ENCODE measurements at places on chromosomes 5 and 9.

GRCh38 chr5:150342583-150342982 lies 14.9 kb upstream of the TCOF1 start:
- DNase-seq = no peak

- no peak for DNase-seq
Measured at GRCh38 chr9:77765781-77766259, 117.7 kb upstream of the GNA14 start.

DNA sequence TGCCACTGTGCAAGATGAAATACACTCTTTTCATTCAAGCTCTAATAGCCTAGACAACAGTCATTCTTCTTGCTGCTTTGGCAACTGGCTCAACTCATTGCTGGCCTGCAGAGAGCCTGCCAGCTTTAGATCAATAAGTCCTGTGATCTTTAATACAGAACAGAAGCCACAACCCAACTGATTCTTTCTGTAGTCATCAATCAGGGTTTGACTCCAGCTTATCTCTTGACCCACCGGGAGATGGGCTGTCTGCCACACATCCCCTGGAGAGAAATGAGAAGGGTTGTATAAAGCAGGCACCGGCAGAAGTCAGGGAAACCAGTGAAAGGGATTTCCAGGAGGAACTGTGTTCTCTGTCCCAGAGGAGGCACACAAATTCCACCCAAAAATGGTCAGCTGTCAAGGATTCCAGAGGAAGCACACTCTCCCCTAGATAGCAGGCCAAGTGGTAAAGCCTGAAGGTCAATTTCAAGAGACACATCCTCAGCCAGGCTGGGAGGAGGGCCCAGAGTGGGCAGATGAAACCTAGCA lies 24.5 kb downstream of the LHFPL2 start:
- DNase-seq = no peak

- DNase-seq = no peak
Measured at GRCh38 chr9:128271112-128271511, 4.7 kb downstream of the GOLGA2 start.

DNA sequence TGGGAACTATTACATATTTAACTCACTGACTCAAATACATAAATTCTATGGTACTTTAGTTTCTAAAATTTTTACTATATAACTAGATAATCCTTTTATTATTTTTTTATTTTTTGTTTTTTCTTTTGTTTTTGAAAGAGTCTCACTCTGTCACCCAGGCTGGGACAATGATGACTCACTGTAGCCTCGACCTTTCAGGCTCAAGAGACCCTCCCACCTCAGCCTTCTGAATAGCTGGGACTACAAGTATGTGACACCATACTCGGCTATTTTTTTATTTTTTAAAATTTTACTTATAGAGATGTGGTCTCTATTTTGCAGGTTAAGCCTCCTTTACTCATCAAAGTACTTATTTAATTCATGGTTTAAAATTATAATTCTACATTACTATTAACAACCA lies 92.2 kb upstream of the SLCO4C1 start:
- DNase-seq = no peak

DNA sequence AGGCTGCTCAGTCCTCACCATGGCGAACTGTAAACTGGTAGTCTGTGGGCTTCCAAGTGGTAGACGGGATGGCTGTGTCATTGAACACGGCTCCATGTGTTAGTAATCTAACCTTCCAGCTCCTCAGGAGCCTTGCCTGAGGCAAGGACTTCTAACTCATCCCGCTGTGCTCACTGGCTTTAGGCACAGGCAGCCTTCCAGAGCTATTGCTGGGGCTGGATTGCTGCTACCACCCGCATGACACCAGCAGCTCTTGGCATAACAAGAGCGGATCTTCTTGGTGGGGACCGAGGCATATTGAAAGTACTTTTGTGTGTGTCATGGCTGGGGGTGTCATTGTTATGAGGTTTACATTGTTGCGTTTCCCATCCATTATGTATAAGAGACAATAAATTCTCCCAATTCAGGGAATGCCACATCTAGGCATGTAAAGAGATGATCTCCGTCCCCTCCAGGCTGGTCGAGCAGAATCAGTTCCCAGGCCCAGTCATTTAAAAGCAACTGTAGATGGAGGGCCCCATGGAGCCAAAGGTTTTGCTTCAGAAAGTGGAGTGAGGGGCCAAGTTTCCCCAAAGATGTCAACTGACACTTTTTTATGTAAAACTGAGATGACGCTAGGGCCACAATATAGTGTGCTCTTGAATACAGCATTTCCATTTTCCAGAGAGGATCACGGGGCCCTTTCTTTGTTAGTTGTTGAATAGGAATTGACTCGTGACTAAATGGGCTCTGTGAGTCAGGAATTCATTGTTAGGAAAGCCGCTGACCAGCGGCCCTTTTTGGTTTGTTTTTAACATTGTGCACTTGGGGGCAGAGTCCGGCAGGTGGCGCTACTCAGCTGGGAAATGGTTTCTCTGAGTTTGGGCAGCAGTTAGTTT lies 759.5 kb downstream of the TAF11L14 start:
- DNase-seq = no peak

- no peak for DNase-seq
Measured at GRCh38 chr5:147552897-147553296, 43.0 kb upstream of the DPYSL3 start.

DNA sequence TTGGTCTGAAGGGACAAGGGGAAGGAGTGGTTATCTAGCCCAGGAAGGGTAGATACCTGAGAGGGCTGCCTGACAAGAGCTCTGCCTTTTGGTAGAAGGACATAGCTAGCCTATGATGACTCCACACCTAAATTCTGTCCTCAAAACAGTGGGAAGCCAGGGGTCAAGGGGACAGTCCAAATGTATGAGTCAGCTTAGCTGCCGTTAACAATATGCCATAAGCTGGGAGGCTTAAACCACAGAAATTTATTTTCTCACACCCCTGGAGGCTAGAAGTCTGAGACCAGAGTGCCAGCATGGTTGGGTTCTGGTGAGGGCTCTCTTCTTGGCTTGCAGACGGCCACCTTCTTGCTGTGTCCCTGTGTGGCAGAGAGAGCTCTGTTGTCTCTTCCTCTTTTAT lies 306.4 kb downstream of the NTRK2 start:
- DNase-seq = no peak

- DNase-seq = no peak
Measured at GRCh38 chr5:142491679-142492078, 166.9 kb upstream of the SPRY4 start.

DNA sequence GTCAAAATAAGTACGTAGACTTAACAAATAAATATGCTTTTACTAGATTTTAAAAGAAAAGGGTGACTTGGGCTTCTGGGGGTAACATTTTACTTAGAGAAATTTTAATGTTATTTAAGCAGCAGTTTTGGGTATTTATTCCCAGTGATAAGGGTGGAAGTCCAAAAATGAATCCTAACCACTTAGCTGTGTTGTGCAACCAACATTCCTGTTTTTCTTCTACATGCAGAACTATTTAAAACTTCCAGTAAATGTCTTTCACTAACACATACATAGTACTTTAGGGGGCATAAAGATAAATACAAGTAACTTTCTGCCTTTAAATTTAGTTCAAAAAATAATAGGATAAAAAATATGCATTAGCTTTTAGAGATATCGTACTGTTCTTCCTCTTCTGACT lies 436.7 kb downstream of the CTNND2 start:
- no peak for DNase-seq

- DNase-seq = no peak
Measured at GRCh38 chr9:129402371-129402739, 218.5 kb downstream of the C9orf50 start.

DNA sequence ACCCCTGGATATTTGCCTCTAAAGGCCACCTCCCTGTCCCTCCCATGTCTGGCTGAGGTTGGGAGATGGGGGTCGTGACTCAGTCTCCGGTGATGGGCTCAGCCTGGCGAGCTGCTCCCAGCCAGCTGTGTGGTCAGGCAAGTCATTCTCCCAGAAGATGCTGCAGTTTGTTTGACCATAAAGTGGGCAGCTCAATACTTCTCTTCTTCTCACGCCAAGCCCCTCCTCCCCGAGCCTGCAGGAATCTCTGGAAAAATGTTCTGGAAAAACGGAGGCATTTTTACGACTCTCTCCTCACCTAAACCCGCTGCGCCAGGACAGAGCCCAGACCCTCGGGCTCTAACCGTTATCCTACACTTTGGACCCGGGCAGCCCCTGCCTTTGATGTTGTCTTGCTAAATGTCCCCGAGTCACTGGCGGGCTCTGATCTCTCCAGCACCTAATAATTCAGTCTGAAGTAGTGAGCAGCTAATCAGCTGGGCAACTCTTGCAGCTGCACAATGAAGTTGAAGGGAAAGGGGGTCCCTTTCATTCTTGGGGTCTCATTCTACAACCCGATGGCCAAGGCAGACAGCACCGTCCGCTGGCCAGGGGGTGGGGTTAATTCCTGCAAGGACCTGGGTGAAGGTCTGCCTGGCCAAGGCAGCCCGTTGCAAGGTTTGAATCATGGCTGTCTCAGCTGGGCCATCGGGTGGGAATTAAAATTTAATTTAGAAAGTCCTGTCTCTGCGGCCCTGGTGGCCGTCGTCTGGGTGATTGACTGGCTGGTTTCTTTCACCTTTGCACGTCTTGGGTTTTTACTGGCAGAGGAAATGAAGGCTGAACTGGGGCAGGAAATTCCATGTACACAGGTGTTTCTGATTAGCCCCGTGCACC lies 12.3 kb downstream of the DCANP1 start:
- no peak for DNase-seq

GRCh38 chr9:98811051-98811650 lies 3.7 kb downstream of the GALNT12 start:
- no peak for DNase-seq

GRCh38 chr5:170491479-170491878 lies 12.3 kb upstream of the KCNIP1 start:
- no peak for DNase-seq

GRCh38 chr9:37801959-37802711 lies 1.5 kb downstream of the DCAF10 start:
- DNase-seq = no peak

- DNase-seq = no peak
Measured at GRCh38 chr5:57989378-57989777, 470.5 kb downstream of the PLK2 start.

GRCh38 chr5:171954721-171955120 lies 51.7 kb downstream of the FBXW11 start:
- DNase-seq = no peak

GRCh38 chr5:104650313-104651055 lies 1087.9 kb upstream of the NUDT12 start:
- DNase-seq = no peak
